Osteoblast (primary cell): ENCODE measurements at places on chromosomes 5 and 9.
A peak's percentile ranks its signal among the peaks of the same experiment; 100 is the strongest.

GRCh38 chr9:22111954-22112247 lies 102.8 kb upstream of the CDKN2B start:
- peak; percentile 79 for DNase-seq

- peak; percentile 6 for DNase-seq
Observed at GRCh38 chr5:114857941-114858551, 311.7 kb downstream of the TRIM36 start.

GRCh38 chr5:157542282-157543000 lies 33.1 kb downstream of the ADAM19 start:
- no peak for DNase-seq

DNA sequence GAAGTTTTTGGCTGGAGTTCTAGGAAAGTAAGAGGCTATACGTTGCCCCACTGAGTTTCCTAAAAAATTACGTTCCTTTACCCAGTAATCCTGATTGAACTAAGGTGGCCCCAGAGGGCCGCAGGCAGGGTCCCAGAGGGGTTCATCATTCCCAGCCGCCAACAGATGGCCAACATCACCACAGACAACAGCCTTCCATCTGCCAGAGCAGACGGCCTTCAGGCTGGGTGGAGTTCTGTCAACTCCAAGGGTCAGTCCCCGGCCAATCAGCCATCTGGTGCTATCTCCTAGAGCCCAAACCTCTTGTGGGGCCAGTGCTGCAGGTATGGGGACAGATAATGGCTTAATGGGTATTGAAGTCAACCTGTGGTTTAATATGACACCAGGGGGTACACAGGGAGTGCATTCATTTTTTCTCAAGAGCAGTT lies 30.4 kb downstream of the TBC1D2 start:
- DNase-seq, result no peak

- no peak for DNase-seq
Observed at GRCh38 chr5:147689426-147689825, 93.1 kb downstream of the JAKMIP2 start.

DNA sequence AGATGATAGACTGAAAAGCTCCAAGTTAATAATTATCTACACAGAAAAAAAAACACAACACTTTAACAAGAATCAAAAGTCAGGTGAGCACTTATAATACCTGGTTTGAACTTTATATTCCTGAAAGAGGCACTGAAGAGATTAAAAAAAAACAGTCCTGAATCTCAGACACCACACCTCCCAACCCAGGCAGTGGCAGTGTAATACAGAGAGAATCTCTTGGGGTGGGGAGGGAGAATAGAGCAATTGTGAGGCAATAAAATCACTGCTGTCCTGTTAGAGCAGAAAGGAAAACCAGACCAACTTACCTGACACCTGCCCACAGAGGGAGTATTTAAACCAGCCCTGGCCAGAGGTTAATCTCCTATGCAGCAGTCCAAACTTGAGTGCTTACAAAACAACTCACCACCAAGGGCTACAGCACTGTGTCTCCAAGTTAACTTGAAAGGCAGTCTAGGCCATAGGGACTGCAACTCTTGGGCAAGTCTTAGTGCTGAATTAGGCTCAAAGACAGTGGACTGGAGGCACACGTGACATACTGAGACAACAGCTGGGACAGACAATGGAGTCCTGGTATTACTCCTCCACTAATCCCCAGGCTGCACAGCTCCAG lies 54.2 kb downstream of the SLCO4C1 start:
- no peak for DNase-seq
